ENCODE measurements at places on chromosomes 3 and 15.

GRCh38 chr3:185912929-185913901 is 24.6 kb downstream of the TRA2B start:
- DNase-seq, result no peak

DNA sequence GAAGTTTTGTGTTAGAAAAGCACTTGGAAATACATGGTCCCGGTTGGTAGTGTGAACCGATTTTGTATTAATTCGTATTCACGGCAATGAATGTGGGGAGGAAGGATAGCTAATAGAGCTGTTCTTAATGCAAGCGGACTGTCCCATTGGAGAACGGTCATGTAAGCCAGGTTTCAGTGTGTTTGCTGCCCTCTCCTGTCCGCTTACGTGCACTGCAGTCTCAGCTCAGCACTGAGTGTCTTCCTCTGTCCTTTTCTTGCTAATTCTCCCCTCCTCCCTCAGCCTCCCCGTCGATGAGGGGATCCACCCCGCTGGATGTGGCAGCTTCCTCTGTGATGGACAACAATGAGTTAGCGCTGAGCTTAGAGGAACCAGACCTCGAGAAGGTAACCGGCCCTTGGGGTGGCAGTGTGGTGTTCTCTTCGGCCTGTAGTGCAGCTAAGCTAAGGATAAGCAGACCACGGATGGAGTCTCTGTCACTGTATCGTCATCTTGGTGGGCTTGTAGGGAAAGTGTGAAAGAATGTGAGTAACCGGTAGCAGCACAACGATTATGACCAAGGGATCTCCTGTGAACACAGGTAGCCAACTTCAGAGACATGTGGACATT is 267.5 kb upstream of the CHRM5 start:
- no peak for DNase-seq

GRCh38 chr15:95228856-95229555 is 997.6 kb downstream of the MCTP2 start:
- no peak for DNase-seq

- no peak for DNase-seq
These were observed 666 bp upstream of the SEMA3F start for GRCh38 chr3:50154476-50154839.

DNA sequence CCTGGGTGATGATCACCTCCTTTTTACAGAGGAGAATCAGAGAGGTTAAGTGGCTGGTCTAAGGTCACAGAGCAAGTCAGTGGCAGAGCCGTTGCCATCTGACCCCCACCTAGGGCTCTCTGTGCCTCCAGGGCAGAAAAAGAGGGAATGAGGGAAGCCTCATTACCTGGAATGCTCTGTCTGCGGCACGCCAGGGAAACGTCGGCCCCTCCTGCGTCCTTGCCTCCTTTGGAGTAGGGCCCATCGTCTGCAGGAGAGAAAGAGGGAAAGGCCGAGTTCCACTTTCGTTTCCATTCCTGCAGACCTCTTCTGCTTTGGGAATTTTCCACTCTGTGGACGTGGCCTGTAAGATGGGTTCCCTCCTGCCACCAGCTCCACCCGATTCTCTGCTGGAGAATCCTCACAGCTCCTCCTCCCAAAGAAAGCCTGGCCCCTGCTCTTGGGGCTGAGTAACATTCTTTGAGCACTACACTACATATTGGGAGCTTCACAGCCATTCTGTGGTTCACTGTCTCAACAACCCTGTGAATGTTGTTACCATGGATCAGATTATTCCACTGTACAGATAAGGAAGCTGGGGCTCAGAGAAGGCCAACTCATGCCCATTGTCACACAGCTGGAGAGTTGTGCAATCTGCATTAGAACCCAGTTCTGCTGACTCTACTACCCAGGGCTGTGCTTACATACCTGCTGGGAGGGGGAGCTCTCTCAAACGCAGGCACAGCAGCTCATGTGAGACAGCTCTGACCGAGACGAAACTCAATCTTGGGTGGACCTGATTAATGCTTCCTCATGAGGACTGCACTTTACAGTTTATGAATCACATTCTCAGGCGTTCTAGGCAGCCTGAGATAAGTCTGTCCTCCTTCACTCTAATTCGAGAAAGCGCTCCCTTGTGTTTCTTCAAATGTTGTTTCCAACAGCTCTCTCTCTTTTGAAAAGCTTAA is 14.2 kb downstream of the GRIP2 start:
- no peak for DNase-seq

DNA sequence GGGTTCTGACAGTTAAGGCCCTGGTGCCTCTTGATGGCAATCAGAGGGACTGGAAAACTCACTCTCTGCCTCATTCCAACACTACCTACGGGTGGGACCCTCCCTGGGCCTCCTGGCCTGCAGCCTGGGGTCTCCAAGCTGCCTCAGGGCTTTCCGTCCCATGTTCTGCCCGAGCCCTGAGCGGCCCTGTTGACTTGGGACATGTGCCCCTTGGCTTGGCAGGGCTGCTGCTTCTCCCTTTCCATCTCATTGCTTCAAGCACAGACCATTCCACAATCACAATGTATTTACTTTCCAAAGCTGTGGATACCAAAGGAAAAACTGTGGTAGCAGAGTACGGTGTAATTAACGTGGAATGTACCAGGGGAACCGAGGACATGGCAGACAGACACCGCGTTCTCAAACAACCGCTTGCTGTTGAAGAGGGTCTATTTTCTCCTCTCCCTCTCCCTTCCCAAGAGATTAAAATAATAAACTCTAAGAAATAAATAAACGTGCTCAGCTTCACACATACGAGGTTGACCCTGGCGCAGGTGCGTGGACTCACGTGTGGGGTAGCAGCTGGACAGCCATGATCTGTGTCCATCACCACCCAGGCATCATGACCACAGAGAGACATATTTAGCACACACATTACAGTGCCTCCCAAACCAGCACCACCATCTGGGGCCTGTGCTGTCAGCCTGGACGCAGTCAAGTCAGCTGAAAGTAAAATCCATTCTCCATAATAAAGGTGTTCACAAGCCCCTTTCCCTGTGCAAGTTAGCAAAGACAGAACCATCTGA is 172.0 kb downstream of the XXYLT1 start:
- DNase-seq, result no peak

DNA sequence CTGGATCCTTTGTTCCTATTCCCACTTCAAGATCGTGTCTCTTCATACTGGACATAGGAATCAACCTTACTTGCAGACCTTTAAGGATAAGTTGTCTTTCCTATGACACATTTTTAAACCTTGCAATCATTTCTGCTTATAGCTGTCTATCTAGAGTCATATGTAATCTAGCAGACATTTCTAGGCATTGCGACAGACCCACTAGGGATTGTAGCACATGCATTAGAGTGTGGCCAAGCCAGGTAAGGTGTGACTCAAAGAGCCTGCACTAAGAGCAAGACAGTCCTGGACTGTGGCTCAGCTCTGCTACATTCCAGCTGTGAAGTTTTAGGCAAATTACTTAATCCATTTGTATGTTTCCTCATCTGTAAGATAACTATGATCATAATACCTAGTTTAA is 38.8 kb upstream of the BFSP2 start:
- no peak for DNase-seq

DNA sequence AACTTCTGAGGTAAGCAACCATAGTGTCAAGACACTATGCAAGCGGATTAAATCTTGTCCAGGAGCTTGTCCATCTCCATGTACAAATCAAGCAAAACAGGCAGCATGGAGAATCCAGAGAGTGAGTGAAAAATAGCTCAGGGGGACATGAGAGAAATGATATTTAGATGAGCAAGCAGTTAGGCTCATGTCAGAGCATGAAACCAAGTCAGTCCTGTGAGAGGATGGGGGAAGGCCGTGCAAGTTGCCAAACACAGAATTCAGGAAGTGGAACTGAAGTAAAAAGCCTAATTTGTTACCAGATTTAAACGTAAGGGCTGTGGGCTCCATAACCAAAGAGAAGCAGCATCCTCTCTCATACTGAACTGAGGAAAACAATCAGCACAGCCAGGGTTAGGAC is 995.9 kb downstream of the MCTP2 start:
- DNase-seq, result no peak

DNA sequence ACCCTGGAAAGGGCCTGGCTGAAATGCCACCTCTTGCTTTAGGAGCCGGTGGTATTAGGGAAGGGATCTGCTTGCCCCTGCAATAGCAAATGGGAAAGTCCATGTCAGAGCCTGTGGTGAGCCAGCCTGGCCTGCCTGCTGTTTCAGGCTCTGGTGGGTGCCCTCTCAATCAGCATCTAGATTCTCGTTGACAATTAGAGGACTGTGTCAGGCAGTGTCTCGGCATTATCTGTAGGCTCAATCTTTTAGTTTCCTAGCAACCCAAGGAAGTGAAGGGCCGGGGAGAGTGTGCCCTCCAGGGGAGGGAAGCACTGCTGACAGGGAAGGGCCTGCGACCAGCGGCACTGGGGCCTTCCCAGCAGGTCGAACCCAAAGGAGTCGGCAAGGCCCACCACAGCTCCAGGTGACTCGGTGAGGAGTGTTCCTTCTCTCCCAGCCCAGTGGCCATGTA is 42.1 kb downstream of the TLE3 start:
- no peak for DNase-seq

- DNase-seq, result no peak
These were observed 153.8 kb downstream of the MTHFS start for GRCh38 chr15:79743032-79743431.

DNA sequence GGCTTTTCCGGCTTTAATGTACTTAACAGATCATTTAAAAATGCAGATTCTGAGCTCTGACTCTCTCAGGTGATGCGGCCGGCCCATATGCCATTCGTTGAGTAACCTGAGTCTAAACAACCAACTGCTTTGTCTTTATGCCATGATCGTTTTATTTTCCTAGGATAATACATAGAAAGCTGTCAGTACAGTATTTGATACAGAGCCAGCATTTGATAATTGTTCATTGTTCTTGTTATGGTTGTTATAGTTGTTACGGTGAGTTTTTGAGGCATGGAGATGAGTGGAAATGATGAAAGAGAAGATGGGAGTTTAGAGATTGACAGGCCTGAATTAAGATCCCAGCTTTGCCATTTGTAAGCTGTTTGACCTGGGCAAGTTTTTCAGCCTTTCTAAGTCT is 40.0 kb downstream of the TMEM45A start:
- DNase-seq, result no peak
